Left ventricle myocardium inferior (tissue), 1 donor: ENCODE measurements at places on chromosomes 12 and 14.

DNA sequence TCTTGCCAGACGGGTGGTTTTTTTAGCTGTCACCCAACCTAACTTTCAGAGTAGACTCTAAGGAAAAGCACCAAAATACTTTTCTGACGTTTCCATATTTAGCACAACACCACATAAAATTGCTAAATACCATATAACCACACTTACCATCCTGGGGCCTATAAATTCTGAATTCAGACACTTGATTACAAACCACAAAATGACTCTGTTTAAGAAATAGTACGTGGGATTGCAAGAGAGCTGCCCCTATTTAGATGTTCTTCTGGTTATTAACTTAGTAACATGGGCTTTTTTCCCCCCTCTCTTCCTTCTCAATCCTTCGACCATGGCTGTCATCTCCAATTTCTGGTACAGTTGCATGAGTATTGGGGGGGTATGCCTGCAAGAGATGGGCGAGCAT lies 287.7 kb downstream of the BMP4 start:
- DNase-seq, result no peak

- DNase-seq, result no peak
Measured at GRCh38 chr14:37493606-37494005, 101.4 kb downstream of the FOXA1 start.

DNA sequence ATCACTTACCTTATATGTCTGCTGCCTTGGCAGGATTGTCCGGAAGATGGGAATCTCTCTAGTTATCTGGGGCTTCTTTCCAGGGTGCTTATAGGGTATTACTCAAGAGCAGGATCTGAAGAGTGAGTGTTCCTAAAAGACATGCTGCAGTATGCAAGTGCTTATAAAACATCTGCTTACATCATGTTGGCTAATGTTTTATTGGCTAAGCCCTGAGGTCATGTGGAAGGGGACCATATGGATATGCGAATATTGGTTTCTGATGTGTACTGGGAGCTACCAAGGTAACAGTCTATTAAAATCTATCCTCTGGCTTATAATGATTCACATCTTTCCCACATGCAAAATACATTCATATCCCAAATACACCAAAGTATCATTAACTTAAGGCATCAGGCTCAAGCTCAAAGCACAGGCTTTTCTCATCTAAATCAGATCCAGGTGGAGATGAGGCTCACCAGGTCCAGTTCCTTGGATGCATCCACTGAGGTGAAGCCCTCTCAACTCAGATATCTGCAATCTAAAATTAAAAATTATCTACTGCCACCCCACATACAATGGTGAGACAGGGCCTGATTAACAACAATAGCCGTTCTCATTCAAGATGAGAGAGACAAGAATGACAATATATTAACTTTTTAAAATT lies 29.8 kb downstream of the LRRIQ1 start:
- DNase-seq, result no peak

GRCh38 chr12:100895192-100895591 lies 100.6 kb downstream of the ANO4 start:
- no peak for DNase-seq

- DNase-seq, result no peak
Measured at GRCh38 chr12:7837366-7837765, 35.3 kb downstream of the SLC2A14 start.

GRCh38 chr14:92690171-92691011 lies 58.0 kb downstream of the LGMN start:
- DNase-seq, result no peak

GRCh38 chr14:45467023-45467422 lies 214.0 kb upstream of the MIS18BP1 start:
- DNase-seq, result no peak

DNA sequence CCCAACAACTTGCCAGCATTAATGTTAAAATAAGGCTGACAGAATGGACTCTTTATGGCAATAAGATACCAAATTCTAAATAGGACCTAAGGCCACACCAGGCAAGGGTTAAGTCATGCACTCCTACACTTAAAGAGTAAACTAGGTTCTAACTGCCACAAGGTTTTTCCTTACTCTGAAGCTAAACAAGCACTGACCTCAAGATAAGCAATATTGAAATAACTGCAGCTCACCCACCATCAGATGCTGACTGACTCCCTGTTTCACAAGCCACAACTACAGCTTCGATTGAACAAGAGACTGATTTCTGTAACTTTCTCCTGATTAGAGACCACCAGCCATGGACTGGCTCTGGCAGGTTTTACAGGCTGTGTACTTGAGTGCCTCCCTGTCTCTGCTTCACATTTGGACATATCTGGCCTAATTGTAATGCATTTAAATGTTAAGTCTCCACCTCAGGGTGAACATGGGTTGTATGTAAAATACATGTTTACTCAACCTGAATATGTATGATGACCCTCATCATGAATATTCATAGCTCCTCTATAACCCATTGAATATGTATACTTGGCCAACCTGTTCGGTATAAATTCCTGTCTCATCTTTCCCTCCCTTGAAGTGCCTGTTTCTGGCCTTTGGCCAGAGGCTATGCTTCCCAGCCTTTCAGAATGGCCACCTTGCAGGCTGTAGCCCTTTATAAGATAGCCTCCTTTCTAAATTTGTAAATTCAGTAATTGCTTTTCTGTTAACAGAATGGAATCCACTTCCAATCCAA lies 70.5 kb upstream of the DAAM1 start:
- no peak for DNase-seq

DNA sequence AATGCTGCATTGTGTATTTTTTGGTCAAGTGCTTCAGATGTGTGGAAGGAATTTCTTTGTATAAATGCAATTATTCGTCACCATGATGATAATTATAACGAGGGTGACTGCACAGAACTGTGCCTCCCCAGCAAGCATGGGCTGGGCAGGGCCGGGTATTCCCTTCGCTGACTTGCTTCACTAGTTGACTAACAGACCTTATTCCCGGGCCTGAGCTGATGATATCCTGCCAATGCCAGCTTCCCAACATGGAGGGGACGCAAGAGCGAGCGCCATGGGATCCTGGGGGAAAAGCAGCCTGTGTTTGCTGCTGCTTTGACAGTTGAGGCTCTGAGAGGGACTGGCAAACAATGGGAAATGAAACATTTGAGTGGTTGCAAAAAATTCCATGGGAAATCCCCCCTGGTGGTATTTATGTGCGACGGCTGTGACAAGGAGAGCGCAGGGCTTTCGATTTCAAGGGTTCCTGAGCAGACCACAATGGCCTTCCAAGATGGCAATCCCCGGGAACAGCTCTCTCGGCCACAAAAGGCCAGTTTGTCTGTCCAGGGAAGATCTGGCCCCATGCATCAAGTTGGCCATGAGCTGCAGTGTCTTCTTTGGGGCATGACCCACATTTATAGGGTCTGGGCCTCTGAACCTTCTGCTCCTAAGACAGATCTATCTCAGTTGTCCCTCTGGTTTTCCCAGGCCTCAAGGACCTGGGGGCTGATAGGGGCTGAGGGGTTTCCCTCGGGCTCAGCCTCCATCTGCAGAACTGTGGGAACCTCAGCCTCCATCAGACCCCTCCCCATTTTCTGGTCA lies 21.9 kb upstream of the MAP1LC3B2 start:
- no peak for DNase-seq

DNA sequence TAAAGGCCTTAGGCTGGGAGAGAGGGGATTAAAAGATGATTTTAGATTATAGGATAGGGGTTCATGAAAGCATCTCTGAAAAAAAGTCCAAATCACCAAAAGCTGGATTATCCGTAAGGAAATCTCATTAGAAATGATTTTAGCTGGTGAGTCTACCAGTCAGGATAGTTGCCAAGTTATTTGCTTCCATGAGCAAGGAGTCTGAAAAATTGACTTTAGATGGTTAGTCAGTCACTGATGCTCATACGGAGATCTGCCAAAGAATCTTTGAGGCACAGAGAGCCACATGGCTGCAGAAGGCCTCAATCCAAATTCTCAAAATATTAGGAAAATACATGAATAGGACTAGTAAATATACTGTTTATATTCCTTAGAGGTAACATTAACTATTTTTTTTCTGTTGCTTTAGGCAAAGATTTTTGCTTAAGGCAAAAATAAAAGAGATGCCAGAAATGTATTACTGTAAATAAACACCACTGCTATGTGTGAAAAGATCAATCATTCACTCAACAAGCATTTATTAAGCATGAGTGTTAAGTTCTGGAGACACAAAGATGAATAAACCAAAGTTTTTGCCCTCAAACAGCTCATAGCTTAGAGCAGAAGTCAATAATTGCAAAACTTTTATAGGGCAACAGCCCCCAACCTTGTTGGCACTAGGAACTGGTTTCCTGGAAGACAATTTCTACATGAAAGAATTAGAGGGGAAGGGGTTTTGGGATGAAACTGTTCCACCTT lies 105.2 kb downstream of the BBS10 start:
- DNase-seq, result no peak

DNA sequence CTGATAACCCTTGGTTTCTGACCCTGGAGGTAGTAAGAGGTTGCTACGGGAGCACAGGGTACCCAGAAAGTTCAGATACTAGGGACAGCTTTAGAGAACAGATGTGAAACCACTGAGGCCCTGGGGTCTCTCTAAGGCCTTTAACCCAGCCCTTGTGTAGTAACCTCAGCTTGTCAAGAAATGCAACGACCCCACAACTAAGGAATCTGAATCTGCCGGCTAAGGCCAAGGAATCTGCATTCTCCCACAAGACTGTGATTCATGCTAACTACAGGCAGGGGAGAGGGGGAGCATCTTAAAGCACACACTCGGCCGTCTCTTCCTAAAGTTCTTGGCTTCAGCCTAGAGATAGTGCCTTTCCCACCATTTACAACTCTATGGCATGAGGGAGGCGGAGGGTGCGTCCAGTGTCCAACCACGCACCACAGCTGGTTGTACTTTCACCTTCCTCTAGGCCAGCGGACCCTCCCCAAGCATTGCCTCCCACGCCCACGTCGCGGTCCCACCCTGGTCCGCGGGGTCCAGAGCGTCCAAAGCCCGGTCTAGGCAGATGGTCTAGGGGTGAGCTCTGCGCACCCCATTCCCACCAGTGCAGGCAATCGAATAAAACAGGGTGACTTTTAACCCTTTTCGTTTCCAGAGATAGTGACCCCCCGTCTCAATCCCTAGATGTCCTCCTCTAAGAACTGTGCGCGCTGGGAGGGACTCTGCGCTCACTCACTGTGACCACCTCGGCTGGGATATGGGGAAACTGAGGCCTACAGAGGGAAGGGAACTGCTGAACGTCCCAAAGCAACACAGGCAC lies 735 bp upstream of the VASH1 start:
- no peak for DNase-seq

GRCh38 chr14:31993521-31993951 lies 83.6 kb upstream of the ARHGAP5 start:
- DNase-seq, result no peak

GRCh38 chr12:57235728-57236131 lies 6.2 kb downstream of the SHMT2 start:
- no peak for DNase-seq

DNA sequence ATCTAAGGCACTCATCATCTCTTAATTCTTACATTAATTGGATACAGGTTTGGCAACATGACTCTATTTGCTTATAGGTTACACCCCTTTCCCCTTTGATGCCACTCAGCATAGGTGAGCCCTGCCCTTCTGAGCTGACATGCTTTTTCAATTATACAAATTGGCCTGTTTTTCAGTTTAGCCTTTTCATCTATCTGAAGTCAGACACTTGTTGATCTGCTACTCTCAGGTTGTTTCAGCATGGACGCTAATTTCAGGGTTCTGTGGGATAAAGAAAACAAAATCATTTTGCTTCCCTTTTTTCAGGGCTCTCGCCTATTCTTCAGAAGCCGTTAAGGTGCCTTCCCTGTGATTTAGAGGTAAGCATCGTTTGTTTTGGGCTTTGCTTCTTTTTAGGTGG lies 55.3 kb downstream of the DACT1 start:
- DNase-seq, result no peak

- DNase-seq, result no peak
Measured at GRCh38 chr14:57866199-57866705, 360 bp upstream of the SLC35F4 start.

DNA sequence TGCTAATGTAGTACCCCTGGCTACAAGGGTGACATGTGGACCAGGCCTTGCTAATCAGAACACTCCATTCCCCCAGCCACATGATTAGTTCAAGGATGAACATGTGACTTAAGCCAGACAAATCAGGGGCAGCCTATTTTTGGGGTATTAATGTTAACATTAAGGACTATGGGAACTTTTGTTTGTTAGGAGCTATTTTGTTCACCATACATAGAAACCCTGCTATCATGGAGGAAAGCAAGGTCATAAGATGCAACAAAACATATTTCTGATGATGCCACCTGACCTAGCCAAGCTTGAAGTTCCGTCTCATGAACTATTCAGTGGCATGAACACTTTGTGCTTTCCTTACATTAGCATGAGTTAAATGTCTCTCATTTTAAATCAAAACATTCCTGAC lies 90.8 kb upstream of the PELI2 start:
- no peak for DNase-seq
